ENCODE measurements at places on chromosomes 1 and 21.
A peak's percentile ranks its signal among the peaks of the same experiment; 100 is the strongest.

- no peak for DNase-seq
Observed at GRCh38 chr1:180611016-180611930, 20.5 kb upstream of the XPR1 start.

DNA sequence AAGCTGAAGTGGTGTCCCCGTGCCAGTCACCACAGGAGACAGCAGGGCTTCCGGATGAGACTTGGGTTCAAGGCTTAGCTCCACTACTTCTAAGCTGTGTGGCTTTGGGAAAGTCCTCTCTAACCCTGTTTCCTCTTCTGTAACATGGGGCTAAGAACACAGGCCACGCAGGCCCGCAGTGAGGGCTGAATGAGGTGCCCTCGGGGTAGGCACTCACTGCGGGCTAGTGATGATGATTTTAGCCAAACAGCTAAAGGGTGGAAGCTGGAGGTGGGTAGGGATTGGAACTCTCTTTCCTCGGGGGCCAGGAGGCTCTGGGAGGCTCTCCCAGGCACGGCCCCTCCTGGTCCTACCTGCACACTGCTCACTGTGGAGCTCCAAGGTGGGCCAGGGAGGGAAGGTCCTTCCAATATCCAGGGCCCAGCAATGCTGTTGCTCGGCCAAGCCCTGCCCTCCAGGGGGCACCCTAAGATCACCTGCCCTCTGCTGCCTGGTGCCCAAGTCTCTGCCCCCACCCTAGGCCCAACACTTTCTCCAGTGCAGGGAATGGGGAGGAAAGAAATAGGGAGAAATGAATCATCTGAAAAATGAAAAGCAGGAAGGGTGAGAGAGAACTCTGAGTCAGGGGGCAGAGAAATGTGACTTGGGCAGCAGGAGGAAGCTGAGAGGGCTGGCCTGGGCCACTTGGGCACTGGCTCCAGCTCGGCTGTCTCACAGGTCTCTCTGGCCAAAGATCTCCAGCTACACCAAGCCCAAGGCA is 19.2 kb upstream of the EVA1B start:
- DNase-seq: peak; percentile 44

- no peak for DNase-seq
Observed at GRCh38 chr1:161706482-161707347, at the start of gene FCRLA. Gene FCRLA, plus strand, starts transcription at chr1:161707229. Its CDS starts 36 bp downstream, at chr1:161707265.

DNA sequence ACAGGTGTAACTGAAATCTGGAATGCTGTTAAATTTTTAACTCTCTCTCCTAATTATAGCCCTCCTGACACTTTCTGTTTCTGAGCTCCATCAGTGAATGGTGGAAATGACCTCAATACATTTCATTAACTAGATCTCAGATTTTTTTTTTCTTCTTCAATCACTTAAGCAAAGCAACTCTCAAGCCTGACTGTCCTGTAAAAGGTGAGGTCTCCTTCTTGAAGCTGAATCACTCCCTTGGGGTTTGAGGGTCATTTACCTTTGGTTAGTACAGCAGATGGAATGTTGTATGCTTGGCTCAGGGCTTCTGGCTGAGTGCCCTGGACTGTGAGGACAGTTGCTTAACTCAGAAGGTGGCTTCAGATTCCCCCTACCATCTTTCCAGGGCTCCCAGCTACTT is 518.7 kb downstream of the PTPRC start:
- no peak for DNase-seq

DNA sequence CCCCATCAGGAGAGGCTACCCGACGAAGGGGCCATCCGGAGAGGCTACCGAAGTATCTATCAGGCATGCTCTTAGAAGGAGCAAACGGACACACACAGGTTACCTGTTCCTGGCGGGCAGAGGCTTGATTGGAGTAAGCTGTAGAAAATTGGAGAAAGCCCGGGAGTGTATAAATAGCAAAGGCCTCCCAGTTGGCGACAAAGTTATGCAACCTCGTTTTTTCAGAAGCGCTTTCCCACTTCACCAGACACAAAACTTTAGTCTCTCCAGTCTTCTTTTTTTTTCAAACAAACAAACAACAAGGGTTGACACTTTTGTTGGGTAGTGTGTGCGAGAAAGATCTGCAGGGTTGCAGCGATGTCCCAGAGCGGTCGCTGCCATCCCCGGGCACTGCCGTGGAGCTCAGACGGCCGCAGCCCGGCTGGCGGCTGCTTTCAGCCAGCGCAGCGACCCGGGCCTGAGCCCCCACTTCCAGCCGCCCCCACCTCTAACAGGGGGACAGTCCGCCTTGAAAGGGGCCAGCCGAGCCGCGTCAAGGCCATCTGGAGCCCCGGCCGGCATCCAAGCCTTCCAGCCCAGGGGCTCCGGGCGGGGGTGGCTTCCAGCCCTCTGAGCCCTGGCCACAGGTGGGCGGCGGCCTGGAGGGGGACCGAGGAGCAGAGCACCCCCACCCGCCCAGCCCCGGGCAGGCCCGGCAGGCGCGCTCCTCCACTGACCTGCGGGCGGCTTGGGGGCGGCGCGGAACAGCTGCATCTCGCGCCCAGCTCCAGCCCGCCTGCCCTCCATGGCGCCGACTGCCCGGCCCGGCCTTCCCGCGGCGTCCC is 616 bp downstream of the MCOLN3 start:
- no peak for DNase-seq

DNA sequence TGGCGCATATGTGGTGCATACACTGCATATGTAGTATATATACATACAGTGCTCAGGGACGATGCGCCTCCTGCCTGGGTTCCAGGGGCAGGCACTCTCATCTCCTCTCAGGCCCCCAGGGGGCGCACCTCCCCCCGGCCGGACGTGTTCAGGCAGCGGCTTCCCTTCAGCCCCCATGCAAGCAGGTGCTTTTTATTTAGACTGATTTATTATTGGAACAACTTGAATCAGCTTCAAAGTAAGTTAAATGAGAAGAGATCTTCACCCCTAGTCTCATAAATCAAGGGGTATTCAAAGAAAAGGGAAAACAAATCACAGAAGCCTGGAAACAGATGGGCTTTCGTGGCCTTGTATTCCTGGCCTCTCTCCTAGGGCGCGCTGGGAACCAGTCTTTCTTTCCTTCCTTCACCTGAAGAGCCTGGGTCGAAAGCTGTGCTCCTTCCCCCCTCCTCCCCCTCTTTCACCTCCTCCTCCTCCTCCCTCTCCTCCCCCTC is 64.6 kb downstream of the UBIAD1 start:
- DNase-seq: peak; percentile 45

GRCh38 chr1:155254714-155255242 is 505 bp downstream of the ENTREP3 start:
- no peak for DNase-seq

GRCh38 chr1:205044741-205045140 is 1.7 kb downstream of the CNTN2 start:
- no peak for DNase-seq

GRCh38 chr1:209815931-209816341 is 10.0 kb upstream of the IRF6 start:
- DNase-seq: no peak

DNA sequence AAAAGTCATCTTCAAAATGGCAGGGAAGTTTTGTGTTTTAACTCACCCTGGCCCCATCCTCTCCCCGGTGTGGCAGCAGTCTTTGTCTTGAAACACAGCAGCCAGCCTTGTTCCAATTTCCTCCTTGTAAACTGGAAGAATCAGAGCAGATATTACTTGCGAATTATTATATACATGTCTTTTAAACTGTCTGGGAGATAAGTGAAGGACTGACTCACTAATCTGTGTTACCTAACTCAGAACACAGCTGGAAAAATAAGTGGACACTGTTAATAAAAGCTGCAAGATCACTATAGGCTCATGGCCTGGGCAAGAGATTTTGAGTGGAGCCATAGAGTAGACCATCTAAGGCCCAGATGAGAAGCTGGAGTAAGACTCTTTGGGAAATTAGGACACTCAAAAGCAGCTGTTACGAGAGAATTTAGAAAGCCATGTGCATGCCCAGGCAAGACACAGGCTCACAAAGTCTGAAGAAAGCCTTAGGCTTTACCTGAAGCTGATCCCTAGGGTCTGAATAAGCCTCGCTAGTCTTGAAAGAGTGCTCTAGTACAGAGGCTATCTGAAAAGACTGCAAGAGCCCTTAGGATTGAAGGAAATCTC is 233.0 kb upstream of the RAB4A start:
- DNase-seq: no peak

DNA sequence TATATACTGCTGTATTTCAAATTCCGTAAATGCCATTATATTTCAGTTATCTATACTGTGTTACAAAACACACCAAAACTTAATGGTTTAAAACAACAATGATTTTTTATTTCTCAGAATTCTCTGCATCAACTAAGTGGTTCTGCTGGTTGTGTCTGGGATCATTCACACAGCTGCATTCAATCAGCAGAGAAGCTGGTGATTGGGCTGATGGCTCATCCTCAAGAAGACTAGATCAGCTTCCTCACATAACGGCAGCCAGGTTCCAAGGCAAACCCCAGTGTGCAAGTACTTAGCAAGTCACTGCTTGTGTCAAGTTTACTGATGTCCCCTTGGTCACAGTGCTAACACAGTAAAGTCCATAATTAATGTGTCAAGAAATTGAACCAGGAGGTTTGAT is 86.3 kb upstream of the VANGL1 start:
- DNase-seq: no peak

- DNase-seq: no peak
Observed at GRCh38 chr1:175576865-175577264, 166.5 kb downstream of the TNR start.

DNA sequence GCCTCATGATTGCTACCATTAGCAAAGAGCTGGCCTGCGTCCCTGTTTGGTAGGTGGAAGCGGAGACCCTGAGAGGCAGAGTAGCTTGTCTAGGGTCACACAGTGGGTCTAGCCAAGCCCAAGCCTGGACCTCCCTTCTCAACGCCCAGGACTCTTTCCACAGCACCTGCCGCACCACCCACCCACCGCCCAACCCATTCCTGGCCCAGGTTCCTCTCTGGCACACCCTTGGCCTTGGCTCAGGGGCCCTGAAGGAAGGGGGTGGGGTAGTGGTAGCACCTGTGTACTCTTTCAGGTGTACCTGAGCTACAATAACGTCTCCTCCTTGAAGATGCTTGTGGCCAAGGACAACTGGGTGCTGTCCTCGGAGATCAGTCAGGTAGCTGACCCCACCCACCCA is 19.3 kb downstream of the FAM151A start:
- no peak for DNase-seq

DNA sequence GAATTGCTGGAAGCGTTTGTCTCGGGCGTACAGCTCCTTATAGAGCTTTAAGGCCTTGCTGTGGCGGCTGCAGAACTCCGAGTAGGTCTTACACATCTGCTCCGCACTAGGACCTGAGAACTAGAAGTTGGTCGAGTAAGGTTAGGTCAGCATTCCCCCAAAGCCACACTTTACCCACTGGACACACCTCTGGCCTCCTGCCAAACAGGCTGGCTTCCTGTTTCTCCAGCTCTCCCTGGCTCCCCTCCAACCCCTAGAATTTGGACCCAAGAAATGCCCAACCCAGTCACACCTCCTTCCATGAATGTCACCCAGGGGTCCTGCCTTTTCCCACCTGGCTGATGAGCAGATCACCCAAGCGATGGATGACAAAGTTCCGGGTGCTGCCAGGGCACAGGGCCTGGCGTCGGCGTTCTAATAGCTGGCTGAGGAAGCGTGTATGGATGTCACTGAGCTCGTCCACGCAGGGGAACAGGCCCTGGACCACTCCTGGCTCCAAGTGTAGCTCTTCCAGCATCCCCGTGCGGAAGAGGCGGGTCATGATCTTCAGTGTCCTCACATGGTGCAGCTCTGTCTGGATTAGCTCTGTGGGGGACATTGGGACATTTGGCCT is 15.6 kb downstream of the ARHGEF2 start:
- DNase-seq: no peak

- no peak for DNase-seq
Observed at GRCh38 chr21:25326181-25326580, 281.1 kb downstream of the MRPL39 start.

DNA sequence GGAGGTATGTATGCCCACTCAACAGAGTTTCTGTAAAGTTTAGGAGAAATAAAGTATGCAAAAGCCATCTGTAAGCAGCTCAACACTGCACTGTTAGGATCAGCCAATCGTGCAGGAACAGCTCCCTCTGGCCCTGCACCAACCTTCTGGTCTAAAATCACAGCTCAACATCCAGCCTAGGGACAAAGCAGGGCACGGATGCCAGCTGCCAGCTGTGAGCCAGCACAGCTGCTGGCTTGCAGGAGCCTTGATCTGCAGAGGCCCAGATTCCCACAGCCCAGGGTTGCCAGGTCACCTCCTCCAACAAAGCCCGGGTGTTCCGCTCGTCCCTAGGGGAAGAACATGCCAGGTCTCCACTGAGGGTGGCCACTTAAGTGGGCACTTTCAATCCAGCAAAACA is 8.6 kb downstream of the ACOT7 start:
- no peak for DNase-seq

- DNase-seq: no peak
Observed at GRCh38 chr1:205356440-205357139, at the start of gene KLHDC8A. Gene KLHDC8A, minus strand, starts transcription at chr1:205356922. Its CDS starts 13,318 bp downstream, at chr1:205343604.

- no peak for DNase-seq
Observed at GRCh38 chr1:21696931-21697330, 27.8 kb upstream of the RAP1GAP start.

- DNase-seq: no peak
Observed at GRCh38 chr1:111565079-111565478, 54.5 kb upstream of the RAP1A start.

DNA sequence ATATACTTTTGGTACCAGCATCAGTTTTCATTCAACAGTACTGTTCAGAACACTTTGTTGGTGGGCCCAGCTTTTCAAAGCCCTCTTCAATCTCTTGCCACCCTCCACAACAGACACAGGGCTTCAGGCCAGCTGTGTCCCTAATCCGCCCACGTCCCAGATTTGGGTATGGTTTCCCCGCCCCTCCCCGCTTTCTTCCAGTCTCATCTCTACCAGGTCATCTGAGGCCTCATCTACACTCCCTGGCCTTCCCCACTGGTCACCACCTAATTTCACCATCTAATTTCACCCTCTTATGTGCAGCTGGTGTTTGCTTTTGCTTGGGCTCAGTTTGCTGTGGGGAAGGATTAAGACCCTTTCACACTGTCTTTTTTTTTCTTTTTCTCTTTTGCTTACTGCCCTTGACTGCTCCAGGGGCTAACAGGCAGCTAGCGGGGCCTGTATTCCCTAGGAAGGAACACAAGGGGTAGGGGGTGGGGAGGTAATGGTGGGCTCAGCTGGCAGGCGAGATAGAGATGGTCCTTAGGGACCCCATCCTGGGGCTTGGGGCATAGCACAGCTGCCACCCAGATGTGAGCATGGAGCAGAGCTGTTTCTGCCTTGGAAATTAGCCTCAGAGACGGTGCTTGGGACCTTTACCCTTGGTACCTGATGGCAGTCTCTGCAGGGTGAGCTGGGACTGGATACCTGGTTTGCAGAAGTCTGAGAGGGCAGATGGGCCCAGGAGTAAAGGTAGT is 3.8 kb upstream of the EPB41 start:
- no peak for DNase-seq

- no peak for DNase-seq
Observed at GRCh38 chr1:5780324-5780716, 211.9 kb downstream of the NPHP4 start.

GRCh38 chr1:199221371-199222150 is 582.7 kb downstream of the PTPRC start:
- no peak for DNase-seq

- DNase-seq: no peak
Observed at GRCh38 chr1:16243215-16243610, 6.2 kb upstream of the CPLANE2 start.
